ENCODE measurements at places on chromosomes 7 and 10. TPM values are rescaled to one million over a fixed set of nuclear protein-coding genes. Genes with fewer than 3 reads are reported as not detected.

DRGX gene
- total RNA-seq: not detected

DNA sequence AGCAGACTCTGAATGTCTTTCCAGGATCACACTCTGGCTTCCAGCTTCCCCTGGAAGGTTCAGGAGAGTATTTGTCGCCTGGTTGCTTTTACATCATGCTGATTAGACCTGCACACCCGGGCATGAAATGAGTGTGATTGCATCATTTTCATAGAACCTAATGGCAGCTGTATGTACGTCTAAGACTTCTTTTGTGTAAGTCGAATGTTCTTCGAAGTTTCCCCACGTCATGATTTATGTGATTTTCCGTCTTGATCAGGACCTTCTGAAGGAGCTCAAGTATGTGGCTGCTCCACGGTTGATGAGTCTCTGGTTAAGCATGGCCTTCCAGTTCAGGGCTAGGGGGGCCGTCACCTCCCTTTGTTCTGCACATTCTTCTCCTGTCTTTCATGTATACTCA is 4.5 kb downstream of the EIF4H start:
- DNase-seq: no peak

- no peak for DNase-seq
These were observed 21.0 kb upstream of the RPA3 start for GRCh38 chr7:7739204-7740036.

GRCh38 chr10:4474829-4475228 is 351.2 kb upstream of the AKR1E2 start:
- peak; percentile 39 for DNase-seq

CALHM3 gene
- total RNA-seq: 0.67 TPM

DNA sequence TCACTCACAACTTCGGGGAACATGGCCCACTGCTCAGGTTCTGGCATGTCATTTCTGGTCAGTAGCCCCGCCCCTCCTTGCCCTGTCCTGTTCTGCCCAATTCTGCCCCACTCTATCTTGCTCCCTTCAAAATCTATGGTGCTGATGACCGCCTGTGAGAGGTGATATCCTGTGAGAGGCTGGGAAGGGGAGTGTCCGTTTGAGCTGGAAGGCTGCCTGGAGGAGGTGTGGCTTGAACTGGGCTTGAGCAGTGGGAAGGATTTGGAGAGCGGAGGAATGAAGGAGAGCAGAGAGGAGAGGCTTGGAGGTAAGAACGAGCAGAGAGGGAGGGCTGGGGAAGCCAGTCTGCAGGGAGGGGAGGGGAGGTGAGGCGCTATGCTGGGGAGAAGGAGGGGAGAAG is 145.3 kb downstream of the RPS24 start:
- no peak for DNase-seq

GRCh38 chr7:98500764-98501163 is 99.9 kb upstream of the BAIAP2L1 start:
- DNase-seq: no peak

DNA sequence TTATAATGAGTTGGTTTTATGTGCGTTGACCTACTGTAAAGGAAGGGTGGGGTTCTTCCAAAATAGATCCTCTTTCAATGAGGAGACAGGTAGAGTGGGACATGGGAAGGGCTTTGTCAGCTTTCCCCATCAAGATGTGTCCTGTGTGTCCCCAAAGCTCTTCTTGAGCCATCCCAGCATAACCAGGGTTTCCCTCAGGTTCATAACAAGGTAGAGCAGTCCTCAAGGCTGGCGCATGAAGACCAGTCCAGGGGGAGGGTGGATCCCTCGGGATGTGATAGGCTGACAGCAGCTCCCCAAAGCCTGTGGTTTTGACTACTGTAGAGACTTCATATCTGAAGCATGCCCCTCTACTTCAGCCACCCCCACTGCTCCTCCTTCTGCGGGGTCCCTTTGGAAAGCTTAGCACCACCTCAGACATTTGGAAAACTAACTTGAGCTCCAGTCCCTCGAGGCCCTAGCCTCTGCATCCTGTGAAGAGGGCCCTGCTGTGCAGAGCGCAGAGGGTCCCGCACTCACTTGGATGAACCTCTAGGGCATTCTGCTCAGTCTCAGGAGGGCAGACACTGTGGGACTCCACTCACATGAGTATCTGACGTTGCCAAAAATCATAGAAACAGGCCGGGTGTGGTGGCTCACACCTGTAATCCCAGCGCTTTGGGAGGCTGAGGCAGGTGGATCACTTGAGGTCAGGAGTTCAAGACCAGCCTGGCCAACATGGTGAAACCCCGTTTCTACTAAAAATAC is 1.1 kb upstream of the GIMAP8 start:
- no peak for DNase-seq

- no peak for DNase-seq
These were observed 48.6 kb upstream of the NOBOX start for GRCh38 chr7:144452064-144452463.

GRCh38 chr10:26804418-26805393 is 56.1 kb downstream of the ABI1 start:
- no peak for DNase-seq

- DNase-seq: no peak
These were observed 38.7 kb upstream of the RET start for GRCh38 chr10:43037942-43038782.

GRCh38 chr7:132755538-132756483 is 179.5 kb upstream of the PLXNA4 start:
- no peak for DNase-seq

COL26A1 gene
- not detected for total RNA-seq

DNA sequence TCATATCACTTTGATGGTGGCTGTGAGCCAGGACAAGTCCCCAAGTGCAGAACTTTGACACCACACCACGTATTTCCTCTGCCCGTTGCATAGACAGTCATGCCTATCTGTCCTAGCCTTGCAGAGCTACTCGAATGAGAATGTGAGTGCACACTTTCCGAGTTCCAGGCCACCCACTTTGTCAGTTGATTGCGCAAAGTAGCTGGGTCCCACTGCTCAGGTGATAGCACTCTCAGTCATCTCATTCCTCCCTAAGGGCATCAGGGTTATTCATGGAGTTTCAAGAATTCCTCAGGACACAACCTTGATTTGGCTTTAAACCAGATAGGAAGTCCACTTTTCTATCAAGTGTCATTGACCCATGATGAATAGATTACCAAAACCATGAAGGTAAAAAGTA is 19.3 kb downstream of the LSM5 start:
- DNase-seq: no peak

DNA sequence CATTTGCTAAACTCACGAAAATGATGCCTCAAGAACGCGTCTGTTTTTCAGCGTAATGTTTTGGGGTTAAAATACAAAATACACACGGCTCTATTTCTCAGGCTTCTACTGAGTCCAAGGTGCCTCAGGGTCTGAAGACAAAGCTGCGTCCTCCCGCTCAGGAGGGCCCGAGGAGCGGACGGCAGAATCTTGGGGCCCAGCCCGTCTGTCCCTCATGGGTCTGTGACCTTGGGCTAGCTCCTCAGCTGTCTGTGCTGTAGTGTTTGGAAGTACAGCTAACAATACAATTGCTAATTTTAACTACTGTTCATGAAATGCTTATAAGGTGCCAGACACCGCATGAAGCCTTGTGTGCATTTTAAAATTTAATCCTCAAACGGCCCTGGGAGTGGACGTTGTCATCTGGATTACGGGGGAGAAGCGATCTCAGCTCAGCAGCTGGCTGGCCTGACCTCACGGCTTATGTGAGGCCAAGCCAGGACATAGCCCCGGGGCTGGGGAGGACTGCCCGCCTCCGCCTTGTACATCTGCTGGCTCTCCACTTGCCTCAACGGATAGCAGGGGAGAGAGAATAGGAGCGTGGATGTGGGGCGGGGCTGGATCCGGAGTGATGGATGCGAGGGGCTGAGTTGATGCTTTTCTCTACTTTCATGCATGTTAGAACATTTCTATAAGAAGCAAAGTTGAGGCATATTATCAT is 357.4 kb downstream of the GLRX3 start:
- no peak for DNase-seq

VAX1 gene
- not detected for total RNA-seq

CNOT4 gene
- total RNA-seq: 24.4 TPM

DNA sequence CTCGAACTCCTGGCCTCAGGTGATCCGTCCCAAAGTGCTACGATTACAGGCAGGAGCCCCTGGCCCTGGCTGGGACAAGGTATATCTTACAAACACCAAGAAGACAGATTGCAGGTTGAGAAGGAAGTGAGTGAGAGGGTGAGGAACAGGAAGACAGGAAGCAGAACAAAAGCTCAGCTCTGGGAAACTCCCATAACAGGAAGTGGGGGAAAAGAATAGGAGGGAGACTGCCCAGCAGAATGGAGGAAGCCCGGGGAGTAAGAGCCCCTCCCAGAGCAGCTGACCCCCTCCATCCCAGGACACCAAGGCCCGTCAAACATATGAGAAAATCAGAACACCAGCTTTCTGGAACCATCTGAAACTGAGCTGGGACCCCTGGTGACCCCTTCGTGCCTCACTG is 2.9 kb downstream of the TECPR1 start:
- no peak for DNase-seq

GRCh38 chr10:79068203-79068561 is 584 bp upstream of the ZMIZ1 start:
- peak; percentile 66 for DNase-seq

ZYX gene
- total RNA-seq: 199 TPM

- no peak for DNase-seq
These were observed 110.7 kb upstream of the SEMA3C start for GRCh38 chr7:81029511-81029910.

DNA sequence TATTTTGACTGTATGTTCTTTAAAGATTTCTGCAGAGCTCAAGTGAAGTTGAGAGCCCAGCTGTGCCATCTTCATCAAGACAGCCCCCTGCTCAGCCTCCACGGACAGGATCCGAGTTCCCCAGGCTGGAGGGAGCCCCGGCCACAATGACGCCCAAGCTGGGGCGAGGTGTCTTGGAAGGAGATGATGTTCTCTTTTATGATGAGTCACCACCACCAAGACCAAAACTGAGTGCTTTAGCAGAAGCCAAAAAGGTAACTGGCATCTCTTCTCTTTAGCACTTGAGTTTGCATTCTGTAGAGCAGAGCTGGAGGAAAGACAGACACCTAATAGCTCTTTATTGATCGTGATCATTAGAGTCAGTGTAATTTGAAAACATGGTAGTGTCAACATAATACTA is 33.7 kb downstream of the MCM10 start:
- no peak for DNase-seq

DNA sequence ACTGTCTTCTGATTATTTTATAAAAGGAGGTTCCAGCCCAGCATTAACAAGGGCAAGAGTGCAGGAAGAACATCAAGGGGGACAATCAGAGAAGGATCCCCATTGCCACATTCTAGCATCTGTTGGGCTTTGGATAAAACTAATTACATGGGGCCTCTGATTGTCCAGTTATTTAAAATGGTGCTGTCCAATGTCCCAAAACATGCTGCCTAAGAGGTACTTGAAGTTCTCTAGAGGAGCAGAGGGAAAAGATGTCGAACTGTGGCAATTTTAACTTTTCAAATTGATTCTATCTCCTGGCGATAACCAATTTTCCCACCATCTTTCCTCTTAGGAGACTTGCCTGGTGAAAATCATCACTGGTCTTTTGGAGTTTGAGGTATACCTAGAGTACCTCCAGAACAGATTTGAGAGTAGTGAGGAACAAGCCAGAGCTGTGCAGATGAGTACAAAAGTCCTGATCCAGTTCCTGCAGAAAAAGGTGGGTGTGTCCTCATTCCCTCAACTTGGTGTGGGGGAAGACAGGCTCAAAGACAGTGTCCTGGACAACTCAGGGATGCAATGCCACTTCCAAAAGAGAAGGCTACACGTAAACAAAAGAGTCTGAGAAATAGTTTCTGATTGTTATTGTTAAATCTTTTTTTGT is 2.3 kb downstream of the IL6 start:
- no peak for DNase-seq

NUTM2E gene
- total RNA-seq: 0.37 TPM

RBP3 gene
- total RNA-seq: not detected

ANKRD2 gene
- 0.23 TPM for total RNA-seq

ANKRD30A gene
- not detected for total RNA-seq
